ENCODE measurements at places on chromosomes 1 and 21. TPM values are rescaled to one million over a fixed set of nuclear protein-coding genes. Genes with fewer than 3 reads are reported as not detected.

KDM1A gene
- total RNA-seq, result 92.3 TPM

FCRL4 gene
- total RNA-seq, result not detected

SLC27A3 gene
- 7.3 TPM for total RNA-seq

AADACL3 gene
- total RNA-seq, result not detected

DNALI1 gene
- total RNA-seq, result 0.23 TPM

NUP210L gene
- not detected for total RNA-seq

TRIM58 gene
- 2.3 TPM for total RNA-seq

PGLYRP4 gene
- 0.55 TPM for total RNA-seq

PCAT6 gene
- total RNA-seq, result not detected

ASPM gene
- total RNA-seq, result 27.5 TPM

ZFP69 gene
- 5.3 TPM for total RNA-seq

AHDC1 gene
- 7.3 TPM for total RNA-seq

All from hair follicular keratinocyte (primary cell).